ENCODE measurements at places on chromosomes 2 and 18.

GRCh38 chr2:1132328-1132969 is 181.8 kb downstream of the SNTG2 start:
- H3K27ac ChIP-seq, result no peak overlapping the region
- H3K27me3 ChIP-seq, result no peaks in the 10 kb centered on the region
- H3K36me3 ChIP-seq, result no peaks in the 10 kb centered on the region
- peaks cover 5% of the 10 kb centered on the region for H3K4me1 ChIP-seq
- no peak overlapping the region for H3K4me3 ChIP-seq
- DNase-seq, result peak; percentile 43

DNA sequence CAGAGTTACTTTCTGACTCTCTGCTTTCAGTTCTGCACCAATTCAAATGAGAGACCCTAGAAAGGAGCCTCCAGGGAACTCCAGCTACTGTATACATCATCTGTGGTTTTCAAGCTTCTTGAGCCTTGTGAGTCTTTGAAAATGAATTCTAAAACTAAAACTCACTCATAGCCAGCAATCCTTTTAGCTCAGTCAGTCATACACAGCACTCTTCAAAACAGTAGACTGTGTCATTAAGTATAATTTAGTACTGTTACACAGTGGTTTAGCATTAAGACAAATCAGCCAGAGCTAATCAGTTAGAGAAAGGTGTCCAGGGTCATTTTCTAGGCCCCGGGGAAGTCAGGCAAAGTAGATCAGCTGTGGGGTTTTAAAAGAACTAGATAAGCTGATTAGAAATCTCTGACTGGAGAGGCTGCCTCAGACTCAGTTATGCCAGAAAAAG is 322.1 kb upstream of the THUMPD2 start:
- no peaks in the 10 kb centered on the region for H3K27me3 ChIP-seq
- H3K27ac ChIP-seq, result peak overlapping the region; percentile 3
- H3K4me1 ChIP-seq, result peaks cover 35% of the 10 kb centered on the region
- no peaks in the 10 kb centered on the region for H3K36me3 ChIP-seq
- no peak overlapping the region for H3K4me3 ChIP-seq

DNA sequence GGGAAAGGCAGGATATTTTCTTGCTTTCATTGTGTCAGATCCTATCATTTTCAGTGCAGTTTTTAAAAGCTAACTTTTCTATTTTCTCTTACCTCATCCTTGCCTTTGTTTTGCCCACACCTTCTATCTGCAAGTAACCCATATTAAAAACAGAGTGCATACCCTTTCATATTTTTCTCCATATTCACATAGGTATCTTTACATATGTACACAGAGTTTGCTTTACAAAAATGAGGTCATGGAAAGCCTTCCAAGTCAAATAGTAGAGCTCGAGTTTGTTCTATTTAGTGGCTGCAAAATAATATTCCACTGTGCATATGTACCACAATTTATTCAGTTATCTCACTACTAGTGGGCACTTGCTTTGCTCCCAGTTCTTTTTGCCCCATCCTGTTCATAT is 3.9 kb upstream of the DHRS9 start:
- DNase-seq, result no peak
- H3K27ac ChIP-seq, result no peak overlapping the region
- no peaks in the 10 kb centered on the region for H3K27me3 ChIP-seq
- H3K4me1 ChIP-seq, result no peaks in the 10 kb centered on the region

- H3K4me1 ChIP-seq, result peaks cover 23% of the 10 kb centered on the region
- H3K36me3 ChIP-seq, result no peaks in the 10 kb centered on the region
- H3K4me3 ChIP-seq, result no peak overlapping the region
- no peak overlapping the region for H3K27ac ChIP-seq
Observed at GRCh38 chr2:158729873-158730620, 65.1 kb upstream of the DAPL1 start.
